DMS153 (cell line): ENCODE measurements at places on chromosomes 13 and 19.

DNA sequence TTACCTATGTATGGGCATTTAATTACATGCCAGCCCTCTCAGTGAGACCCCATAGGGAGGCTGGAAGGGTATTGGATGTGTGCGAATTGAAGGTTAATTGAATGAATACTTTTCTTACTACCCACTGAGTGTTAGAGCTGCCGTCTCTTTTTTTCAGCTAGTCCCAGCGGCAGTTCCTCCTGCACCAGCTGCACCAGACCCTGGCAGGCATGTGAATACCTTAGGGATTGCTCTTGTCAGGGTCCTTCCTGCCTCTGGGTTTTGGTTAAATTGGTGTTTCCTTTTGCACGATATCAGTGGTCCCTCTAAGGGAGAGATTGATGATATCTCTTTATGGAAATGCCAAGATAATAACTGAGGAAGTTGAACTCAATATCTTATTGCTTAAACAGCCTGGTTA, 9.8 kb upstream of the CXCL17 start:
- DNase-seq, result no peak

GRCh38 chr13:112903606-112904195, 65.3 kb upstream of the MCF2L start:
- DNase-seq, result peak; percentile 81

- peak; percentile 27 for DNase-seq
These were observed 10.0 kb downstream of the ATP7B start for GRCh38 chr13:52001120-52001731.

DNA sequence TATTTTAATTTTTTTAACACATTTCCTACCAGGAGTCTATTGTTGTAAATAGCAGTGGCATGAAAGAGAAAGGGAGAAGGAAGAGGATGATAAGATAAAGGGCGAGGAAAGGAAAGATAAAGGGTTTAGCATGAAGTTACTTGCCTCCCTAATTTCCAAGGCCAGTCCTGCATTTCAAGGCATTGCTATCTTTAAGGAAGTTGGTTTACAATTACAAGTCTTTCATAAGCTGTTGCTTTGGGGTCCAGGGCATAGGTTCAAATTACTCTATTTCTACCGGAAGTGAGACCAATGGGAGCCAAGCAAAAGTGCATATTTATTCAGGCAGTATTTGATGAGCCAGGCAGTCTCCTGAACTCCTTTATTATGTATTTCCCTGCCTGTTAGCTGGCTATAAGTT, 27.7 kb upstream of the UBL3 start:
- no peak for DNase-seq

DNA sequence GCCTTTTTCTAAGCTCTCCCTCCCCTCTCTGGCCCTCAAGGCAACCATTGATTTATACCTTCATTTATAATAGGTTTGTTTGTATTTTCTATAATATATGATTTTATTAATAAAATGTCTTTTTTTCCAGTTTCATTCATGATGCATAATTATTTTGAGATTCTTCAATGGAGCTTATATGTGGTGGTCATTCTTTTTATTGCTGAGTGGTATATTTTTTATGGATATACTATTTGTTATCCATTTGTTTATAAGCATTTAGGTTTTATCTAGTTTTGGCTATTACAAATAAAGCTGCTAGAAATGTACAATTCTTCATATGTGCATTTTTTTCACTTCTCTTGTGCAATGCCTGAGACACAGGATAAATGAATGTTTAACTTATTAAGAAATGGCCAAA, 10.8 kb downstream of the ZNF211 start:
- DNase-seq, result no peak

GRCh38 chr19:18408053-18408476, 10.6 kb upstream of the LRRC25 start:
- no peak for DNase-seq

GRCh38 chr13:76885203-76886004, 801 bp downstream of the KCTD12 start:
- peak; percentile 68 for DNase-seq

DNA sequence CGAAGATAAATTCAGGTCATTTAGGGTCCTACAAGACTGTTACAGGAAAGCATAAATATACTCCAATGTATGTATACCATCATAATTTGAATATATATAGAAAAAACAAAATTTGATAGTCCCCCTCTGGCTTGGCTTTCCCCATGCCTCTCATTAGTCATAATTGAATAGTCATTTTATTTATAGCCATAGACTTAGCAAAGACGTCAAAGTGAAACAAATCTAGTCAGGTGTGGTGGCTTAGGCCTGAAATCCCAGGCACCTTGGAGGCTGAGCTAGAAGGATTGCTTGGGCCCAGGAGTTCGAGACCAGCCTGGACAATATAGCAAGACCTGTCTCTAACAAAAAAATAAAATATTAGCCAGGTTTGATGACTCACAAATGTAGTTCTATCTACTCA, 141.1 kb downstream of the TNFRSF19 start:
- DNase-seq, result no peak

- no peak for DNase-seq
These were observed 922 bp downstream of the EBPL start for GRCh38 chr13:49690133-49690994.
